Fibroblast of villous mesenchyme (primary cell): ENCODE measurements at places on chromosomes 16 and 17. TPM values are rescaled to one million over a fixed set of nuclear protein-coding genes. Genes with fewer than 3 reads are reported as not detected.

GRCh38 chr16:86901483-86901882 is 323.1 kb downstream of the FOXL1 start:
- no peak for DNase-seq

DNA sequence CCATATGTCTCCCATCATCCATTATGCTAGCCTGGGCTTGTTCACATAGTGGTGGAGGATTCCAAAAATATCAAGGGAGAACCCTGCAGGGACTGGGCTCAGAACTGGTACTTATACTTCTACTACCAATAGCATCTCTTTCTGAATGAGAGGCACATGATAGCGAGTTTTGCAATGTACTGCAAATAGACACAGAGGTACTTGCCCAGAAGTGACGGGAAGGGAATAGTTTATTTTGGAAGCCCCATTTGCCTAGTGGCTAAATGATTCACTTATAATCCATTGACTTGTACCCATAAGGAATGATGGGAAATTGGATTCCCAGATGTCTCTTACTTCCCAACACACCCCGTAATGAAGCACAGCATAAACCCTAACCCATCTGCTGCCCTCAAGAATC is 124.8 kb upstream of the ERCC4 start:
- no peak for DNase-seq

GRCh38 chr17:45197555-45198334 is 23.9 kb upstream of the FMNL1 start:
- DNase-seq, result peak; percentile 87

- no peak for DNase-seq
Observed at GRCh38 chr16:66026211-66026610, 340.3 kb upstream of the CDH5 start.

GRCh38 chr17:56499799-56500388 is 93.6 kb upstream of the NOG start:
- DNase-seq, result peak; percentile 30

DNA sequence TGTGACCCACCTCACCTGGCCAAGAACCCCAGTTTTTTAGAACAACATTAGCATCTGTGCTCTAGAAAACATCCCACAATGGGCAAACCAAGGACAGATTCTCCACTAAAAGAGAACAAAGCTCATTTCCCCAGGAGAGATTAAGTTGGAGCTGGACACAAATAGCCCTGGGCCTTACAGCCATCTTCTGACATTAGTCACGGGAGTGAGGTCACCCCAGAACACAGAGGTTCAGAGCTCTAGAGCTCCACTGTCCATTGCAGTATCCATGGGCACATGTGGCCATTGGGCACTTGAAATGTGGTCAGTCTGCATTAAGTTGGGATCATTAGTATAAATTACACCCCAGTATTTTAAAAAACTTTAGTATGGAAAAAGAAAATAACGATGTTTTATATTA is 47.6 kb upstream of the RBBP6 start:
- no peak for DNase-seq

DNA sequence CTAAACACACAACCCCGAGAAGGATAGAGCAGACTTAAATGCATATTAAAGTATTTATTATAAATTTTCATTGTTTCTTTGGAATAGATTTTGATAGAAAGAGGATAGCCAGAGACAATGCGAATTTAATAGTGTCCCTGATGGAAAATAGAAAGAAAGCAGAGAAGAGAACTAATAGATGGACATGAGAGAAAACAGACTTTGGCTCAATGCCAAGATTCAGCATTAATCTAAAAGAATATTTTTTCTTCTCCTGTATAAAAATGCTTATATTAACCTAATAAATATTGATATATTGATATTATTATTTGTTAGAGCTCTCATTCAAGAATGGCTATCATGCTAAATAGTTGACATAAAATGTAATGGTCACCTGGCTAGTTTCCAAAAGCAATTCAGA is 173.4 kb downstream of the KIF2B start:
- DNase-seq, result no peak

GRCh38 chr16:46949241-46949892 is 24.1 kb downstream of the DNAJA2 start:
- DNase-seq, result no peak

DNA sequence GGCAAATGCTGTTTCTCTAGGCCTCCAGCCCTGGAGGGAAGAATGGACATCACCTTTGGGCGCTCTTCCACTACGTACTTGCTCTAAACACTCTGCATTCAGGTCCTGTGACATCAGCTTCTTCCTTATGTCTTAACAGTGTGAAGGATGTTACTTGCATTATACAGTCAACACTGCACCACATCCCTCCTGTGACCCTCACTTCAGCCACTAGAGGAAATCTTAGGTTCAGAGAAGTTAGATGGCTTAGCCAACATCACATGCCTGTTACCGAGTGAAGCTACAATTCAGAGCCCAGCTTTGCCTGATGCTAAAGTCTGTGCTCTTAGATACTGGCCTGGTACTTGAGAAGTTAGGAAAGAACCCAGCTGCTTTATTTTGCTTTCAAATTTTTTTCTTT is 18.3 kb downstream of the UBFD1 start:
- no peak for DNase-seq

DNA sequence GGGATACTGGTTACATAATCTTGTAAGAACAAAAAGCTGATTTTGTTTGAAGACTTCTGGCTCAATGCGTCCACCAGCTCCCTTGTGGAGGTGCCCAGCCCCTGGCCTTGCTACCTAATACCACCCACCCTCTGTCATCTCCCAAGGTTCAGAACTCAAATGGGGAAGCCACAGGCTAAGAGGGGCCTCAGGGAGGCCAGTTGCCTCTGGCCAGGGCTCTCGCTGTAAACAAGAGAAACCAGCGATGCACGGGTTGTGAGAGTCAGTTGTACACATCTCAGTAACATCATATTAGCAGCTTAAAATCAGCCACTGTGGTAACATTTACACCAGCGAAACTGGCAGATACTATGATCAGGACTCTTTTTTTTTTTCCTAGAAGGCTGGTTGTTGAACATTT is 6.0 kb downstream of the TEKT5 start:
- DNase-seq, result no peak

- no peak for DNase-seq
Observed at GRCh38 chr17:37683454-37683984, 40.3 kb upstream of the DDX52 start.

- no peak for DNase-seq
Observed at GRCh38 chr17:33667052-33667509, 374.0 kb upstream of the ASIC2 start.

DNA sequence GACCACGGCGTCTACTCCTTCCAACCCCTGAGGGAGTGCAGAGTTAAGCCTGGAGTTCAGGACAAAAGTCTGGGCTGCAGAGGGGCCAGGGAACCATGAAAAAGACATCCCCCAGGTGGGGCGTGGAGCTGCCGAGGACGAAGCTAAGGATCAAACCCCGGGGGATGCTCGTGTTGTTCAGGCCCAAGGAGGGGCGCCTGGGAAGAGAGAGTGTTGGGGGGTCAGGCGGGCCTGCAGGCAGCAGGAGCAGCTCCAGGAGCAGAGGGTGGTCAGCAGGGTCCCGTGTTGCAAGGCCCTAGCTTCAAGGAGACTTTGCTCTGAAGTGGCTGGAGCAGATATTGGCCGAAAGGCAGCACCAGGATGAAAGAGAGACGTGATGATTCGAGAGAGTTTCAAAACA is 26.7 kb downstream of the NECAB2 start:
- DNase-seq, result no peak

GRCh38 chr17:40068917-40069750 is 6.4 kb downstream of the THRA start:
- DNase-seq, result peak; percentile 83

- DNase-seq, result no peak
Observed at GRCh38 chr17:30199600-30199999, 35.9 kb downstream of the SLC6A4 start.

GRCh38 chr16:10787304-10787703 is 31.3 kb downstream of the TVP23A start:
- no peak for DNase-seq

DNA sequence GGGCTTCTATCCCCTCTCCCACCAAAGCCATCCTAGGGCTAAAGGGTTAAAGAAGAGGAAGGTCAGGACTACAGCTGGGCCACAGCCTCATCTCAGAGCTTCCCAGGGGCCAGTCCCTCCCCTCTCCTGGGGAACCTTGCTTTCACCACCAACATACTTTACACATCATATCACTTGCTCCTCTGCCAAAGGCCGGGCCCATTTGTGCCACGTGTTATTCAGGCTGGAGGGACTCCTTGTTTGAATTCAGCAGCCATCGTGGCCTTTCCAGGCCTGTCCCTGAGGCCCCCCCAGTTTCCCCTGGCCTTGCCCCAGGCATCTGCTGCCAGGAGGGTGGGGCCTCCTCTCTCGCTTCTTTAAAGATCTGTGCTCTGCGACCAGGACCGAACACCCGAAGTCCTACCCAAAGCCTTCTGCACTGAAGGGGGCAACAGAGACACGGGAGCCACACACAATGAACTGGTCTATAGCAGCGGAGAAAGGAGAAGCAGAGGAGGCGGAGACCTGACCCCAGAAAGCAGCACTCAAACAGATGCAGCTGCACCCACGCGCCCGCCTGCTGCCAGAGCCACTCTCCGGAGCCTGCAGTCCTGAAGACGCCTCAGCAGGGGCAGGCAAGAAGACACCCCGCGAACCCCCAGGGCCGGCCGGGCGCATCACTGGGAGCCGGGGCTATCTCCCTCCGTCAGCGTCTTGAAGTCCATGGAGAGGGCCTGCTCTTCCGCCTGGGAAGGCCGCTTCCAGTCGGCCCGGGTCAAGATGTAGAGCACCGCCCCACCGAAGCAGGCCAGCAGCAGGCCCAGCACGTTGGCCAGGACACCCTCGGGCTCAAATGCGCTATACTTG is 12.1 kb downstream of the CYB561 start:
- peak; percentile 93 for DNase-seq

DNA sequence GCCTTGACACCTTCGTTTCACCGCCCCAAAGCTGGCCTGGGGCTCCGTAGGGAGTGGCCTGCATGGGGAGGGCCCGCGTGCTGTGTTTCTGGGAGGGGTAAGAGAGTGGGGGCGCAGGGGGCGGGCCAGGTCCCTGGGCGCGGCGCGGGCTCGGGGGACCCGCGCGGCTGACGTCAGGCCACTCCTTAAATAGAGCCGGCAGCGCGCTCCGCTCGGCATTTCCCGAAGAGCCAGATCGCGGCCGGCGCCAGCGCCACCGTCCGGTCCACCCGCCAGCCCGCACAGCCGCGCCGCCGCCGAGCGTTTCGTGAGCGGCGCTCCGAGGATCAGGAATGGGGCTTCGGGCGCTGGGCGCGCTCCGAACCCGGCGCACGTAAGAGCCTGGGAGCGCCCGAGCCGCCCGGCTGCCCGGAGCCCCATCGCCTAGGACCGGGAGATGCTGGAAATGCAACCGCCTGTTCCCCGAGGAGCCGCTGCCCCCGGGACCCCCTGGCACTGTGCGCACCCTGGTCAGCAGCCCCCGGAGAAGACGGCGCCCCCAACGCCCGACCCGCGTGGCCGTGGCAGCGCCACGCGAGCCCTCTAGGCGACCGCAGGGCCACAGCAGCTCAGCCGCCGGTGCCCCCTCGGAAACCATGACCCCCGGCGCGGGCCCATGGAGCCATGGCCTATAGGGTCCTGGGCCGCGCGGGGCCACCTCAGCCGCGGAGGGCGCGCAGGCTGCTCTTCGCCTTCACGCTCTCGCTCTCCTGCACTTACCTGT is at the start of gene HS3ST2:
Gene HS3ST2 (plus strand): TSS at position 215 of the 763 bp plus-strand sequence. CDS start 449 bp downstream, at position 664.
- DNase-seq, result peak; percentile 1

- DNase-seq, result peak; percentile 55
Observed at GRCh38 chr17:17300624-17301568, 2.3 kb upstream of the NT5M start.

DNA sequence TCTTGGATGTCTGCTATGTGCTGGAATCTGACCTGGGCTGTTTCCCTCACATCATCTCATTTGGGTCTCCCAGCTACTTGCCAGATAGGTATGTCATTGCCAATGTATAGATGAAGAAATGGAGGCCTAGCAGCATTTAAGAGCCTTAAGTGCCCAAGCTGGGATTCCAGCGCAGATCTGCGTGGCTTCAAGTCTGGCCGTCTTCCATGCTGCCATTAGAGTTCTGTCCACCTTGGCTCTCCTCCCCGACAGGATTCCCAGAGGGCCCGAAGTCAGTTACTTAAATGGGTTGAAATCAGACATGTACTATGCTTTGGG is 33.0 kb upstream of the CCR7 start:
- no peak for DNase-seq

The FAM20A gene
- 0.97 and 2.2 TPM in 2 replicates for total RNA-seq

The ZNF469 gene
- total RNA-seq, result 6.0 and 9.7 TPM in 2 replicates

The CES2 gene
- 38.9 and 41.9 TPM in 2 replicates for total RNA-seq

The CHST5 gene
- total RNA-seq, result under 0.01 TPM in 1 of 2 replicates, not detected in the other

The CETP gene
- total RNA-seq, result not detected in 2 replicates

The KRTAP4-4 gene
- not detected in 2 replicates for total RNA-seq

The CACNG1 gene
- total RNA-seq, result not detected in 2 replicates

The RASL10B gene
- total RNA-seq, result 6.4 and 12.1 TPM in 2 replicates

The BAIAP3 gene
- total RNA-seq, result under 0.01 and 0.32 TPM in 2 replicates

The KRTAP4-1 gene
- total RNA-seq, result not detected in 2 replicates

The LSM12 gene
- total RNA-seq, result 53.5 and 82.5 TPM in 2 replicates

The SHISA6 gene
- total RNA-seq, result under 0.01 TPM in 1 of 2 replicates, not detected in the other

The SLC9A5 gene
- total RNA-seq, result 1.9 and 2.2 TPM in 2 replicates

The SYCE1L gene
- 0.32 TPM in 1 of 2 replicates, not detected in the other for total RNA-seq

The PRAC1 gene
- total RNA-seq, result not detected in 2 replicates

The EPOP gene
- total RNA-seq, result 0.97 and 1.3 TPM in 2 replicates

The NACA2 gene
- not detected in 2 replicates for total RNA-seq

The ANKS4B gene
- total RNA-seq, result not detected in 2 replicates

The MMP2 gene
- 448 and 634 TPM in 2 replicates for total RNA-seq

The FOXC2 gene
- 0.64 TPM in 1 of 2 replicates, not detected in the other for total RNA-seq
